Activated CD4-positive, alpha-beta T cell treated with anti-CD3 and anti-CD28 coated beads for 24 hours (primary cell): ENCODE measurements at places on chromosomes 7 and 10.

DNA sequence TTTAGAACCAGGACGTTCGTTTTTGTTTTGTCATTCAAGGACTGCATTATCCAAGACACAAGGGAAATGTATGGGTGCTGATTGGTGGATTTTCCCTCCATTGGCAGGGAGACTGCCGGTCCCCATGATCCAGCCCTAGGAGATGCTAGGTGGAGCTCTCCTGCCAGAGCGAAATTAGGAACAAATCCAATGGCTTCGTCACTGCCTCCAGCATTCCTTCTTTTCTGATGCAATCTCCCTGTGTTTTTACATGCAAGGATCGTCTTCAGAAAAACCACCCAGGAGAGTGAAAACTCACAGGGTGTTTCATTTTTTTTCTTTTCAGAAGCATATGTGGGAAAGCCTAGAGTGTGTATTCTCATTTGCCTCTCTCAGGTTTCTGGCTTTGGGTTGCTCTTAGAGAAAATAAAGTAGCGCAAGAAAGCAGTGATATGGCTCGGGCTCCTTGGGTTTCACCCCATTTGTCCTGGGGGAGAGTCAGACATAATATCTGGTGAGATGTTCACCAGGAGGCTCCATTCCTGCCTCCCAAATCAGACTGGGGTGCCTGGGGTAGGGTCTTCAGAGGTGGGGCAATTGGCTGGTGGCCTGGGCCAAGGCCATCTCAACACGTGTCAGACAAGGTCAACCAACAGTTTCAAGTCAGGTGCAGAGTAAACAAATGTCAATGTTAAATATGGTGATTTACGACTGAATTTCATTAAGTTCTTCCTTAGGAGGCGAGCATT lies 450.9 kb upstream of the MKI67 start:
- DNase-seq = no peak

GRCh38 chr10:117550599-117551329 lies 8.2 kb downstream of the EMX2 start:
- no peak for DNase-seq

DNA sequence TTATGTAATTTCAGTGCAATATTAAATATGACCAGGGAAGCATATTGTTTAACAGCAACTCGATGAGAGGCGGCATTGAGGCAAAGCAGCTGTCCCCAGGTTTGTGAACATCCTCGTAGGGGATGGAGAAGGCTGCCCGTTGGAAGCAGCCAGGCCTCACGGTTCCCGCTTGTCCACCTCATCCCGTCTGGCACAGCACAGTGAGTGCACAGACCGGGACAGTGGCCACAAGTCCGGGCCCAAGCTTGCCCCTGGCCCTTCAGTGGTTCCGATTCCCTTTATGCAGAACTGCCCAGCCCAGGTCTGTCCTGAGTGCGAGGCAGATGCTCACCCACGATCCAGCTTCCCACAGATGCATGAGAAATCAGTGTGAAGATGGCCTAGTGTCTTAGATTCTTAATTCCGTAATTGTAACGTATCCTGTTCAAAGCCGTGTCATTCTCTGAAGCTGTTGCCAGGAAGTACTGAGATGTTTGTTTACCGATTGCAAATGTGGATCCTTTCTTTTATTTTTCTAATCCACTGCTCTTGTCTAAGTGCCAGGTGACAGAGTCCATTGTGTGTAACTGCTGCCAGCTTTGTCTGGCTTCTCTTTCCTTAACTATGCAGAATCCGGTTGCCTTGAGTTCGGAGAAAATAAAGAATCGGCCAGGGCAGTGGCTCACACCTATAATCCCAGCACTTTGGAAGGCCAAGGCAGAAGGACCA lies 35.5 kb downstream of the PFKP start:
- DNase-seq = no peak

DNA sequence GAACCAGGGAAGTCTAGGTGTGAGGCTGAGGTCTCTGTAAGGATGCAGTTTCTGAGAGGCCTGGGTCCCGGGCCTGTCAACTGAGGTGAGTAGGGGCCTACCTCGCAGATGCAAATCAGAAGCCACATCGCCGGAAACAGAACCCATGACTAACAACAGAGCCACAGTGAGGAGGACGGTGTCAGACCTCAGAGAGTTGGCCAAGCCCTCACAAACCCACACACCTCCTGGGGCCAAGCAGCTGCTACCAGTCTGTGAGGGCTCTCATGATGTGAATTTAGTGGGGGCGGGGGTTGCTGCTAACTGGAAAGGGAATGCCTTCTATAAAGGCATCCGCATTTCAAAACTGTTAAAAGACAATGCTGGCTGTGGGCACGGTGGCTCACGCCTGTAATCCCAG lies 103.0 kb downstream of the COBL start:
- DNase-seq = no peak

DNA sequence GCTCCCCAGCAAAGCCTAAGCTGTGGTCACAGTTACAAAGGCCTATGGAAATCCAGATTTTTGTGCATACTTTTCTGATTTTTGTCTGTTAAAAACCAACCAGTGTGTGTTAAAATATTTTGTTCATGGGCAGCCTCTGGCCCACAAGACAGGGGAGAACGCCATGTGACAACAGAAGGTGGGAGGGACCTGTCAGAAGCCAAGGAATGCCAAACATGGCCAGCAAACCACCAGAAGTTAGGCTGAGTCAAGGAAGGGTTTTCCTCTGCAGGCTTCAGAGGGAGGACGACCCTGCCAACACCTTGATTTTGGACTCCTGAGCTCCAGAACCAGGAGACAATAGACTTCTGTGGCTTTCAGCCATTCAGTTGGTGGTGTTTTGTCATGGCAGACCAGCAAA lies 127.3 kb downstream of the CUL2 start:
- no peak for DNase-seq

DNA sequence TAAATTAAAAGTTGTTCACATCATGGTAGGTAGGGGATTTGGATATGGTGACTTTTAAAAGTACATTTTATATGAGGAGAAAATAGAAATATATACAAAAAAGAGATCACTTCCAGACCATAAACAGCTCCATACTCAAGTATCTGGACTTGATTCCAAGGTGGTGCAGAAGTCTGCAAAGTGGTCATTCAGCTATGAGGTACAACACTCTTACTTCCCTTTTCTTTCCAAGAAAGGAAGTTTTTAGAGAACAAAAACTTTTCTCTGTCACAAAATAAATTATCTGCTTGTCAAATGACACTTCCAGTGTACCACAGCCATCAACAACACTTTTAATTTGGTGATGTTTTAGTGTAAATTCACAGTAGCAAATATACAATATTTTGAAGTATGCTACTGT lies 1013.5 kb downstream of the GATA3 start:
- no peak for DNase-seq

DNA sequence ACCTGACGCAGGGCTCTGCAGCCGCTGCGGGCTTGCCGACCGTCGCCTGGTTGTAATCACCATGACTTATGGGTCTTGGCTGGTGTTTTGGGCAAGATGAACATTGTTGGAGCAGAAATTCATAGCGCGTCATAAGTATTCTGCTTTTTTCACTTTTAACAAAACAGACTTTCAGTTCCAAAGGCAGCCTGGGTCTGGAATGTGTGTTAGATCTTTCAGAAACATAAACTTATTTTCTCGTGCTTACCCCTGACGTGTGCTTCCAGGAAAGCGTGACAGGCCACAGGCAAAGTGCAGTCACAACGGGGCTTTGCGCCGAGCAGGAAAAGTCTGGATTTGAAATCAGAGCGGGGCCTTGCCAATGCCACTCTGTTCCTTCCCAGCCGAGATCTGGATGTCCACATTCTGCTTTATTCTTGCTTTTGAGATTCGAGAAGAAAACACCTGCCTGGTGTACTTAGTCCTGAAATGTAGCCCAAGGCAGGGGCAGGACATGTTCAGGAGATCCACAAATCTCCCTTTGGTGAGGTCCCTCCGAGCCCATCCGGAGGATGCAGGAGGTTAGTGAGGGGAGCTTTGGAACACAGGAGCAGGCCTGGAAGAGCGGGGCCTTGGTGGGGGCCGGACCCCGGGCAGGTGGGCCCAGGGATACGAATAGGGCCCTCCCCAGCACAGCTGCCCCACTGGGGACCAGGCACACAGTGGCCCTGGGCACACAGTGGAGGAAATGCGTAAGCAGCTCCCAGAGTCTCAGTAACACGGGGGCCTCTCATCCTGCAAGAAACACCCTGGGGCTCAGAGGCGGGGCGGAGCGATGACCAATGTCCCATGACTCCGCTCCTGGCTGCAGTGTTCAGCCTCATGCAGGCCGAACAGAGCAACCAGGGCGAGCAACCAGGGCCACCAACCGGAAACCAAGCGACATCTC lies 49.5 kb upstream of the EBF3 start:
- no peak for DNase-seq
